ENCODE measurements at places on chromosomes 4 and X.

GRCh38 chr4:10260777-10261176 is 144.2 kb upstream of the WDR1 start:
- no peak for DNase-seq

- no peak for DNase-seq
These were observed 85.1 kb downstream of the CFAP299 start for GRCh38 chr4:80420638-80421037.

DNA sequence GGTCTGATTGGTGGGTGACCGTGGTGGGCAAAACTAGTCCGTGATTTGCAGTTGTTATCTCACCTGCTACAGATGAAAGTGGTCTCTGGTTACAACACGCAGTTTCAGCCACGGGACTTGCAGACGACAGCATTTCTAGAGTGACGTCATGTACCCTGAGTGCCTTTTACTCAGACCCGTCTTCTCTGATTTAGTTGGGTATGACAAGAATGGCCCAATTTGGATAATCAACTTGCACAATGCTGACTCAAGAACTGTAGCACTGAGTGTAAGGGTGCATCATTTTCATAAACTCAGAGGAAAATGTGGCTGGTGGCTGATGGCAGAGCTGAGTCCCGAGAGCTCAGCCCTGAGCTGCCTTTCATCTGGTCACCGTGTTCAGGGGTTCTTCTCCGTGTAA is 281.4 kb upstream of the FRG1 start:
- DNase-seq: no peak

DNA sequence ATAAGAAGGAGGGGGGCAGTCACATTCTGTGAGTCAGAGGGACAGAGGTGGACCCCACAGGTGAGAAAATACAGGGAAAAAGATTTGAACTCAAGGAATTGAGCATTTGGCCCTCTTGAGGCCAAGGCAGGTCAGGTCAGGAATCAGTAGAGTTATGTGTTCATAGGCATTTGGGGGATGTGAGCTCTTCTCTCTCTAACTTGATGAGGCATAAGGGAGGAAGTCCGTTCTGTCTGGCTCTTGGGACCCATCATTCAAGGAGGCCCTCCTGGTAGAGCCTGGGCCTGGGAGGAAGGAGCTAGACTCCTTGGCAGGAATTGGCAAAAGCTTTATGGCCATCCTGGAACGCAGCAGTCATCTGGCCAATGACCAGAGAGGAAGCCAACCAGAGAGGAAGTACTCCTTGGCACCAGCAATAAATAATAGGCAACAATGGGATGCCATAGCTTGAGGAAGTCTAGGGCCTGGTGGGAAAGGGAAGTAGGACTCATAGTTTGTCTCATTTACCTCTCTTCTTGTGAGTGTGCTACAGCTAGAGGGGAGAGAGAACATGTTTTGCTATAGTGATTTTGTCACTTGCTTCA is 53.0 kb downstream of the MSN start:
- DNase-seq: no peak

DNA sequence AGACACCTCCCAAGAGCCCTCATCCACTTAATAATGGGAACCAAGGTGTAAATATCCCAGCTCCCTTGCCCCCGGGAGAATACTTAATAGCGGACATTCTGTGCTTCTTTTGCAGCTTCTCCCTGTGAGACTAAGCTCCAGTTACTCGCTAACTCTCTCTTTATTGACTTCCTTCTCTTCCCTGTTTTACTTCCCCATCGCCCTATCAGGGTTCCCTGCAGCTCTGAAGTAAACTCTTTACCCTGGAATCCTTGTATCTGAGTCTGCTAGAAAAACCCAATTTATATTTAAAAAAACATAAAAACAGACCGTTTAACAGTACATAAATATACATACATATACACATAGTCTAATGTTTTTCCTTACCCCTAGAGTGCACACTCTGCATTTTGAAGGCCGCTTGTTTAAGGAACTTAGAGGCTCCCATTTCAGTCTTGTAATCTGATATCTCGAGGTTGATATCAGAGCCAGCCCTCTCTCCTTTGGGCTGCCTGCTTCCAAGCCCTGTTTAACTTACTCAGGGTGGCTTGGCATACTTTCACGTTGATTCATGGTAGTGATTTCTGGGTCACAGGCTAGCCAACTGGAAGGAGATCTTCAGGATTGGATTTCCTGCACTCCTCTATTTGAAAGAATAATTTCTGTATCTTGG is 177.4 kb upstream of the SCML1 start:
- no peak for DNase-seq

GRCh38 chr4:137310593-137311490 is 221.5 kb downstream of the PCDH18 start:
- DNase-seq: no peak

DNA sequence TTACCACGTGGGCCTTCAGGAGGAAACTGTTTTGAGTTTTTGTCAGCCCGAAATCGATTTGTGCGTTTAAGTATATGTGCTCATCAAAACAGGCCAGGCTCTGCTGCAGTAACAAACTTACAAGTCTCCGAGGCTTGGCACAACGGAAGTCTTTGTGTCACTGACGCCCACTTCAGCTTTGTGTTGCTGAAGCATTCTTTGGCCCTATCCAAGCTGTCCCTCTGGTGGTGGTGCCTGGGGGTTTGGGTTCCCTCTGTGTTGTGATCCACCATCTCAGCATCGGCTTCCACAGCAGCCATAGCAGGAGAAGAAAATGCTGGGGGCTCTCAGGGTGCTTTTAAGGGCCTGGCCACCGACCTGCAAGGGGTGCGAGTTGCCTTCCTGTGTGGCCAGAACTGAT is 176.4 kb downstream of the PTTG2 start:
- DNase-seq: no peak

DNA sequence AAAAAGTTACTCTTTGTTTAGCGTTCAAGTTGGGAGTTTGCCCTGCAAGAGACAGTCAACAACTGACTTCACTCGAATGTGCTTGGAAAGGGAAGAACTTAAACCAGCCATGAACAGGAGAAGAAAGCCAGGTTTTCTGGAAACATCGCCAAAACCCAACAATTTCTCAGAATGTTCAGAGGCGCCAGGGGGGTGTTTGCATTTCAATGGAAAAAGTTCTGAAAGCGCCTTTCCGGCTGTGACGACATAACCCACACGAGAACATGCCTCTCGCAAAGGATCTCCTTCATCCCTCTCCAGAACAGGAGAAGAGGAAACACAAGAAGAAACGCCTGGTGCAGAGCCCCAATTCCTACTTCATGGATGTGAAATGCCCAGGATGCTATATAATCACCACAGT is 78.1 kb upstream of the ADGRA3 start:
- DNase-seq: no peak

DNA sequence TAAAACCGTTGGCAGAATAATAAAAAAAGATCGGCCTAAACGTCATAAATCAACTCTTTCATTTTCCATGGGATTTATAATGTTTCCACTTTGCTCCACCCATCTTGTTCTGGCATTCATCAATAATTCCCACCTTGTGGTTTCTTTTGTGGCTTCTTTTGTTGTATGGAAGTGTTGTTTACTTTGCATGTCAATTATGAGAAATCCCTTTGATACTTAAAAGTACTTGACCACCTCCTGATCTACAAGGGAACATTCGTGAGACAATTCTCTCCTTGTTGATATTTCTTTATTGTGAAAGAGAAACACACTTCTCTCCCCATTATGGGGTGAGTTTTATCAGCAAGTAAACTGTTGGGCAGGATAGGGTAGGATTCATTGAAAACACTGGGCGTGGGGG is 2.8 kb downstream of the AMELX start:
- no peak for DNase-seq

DNA sequence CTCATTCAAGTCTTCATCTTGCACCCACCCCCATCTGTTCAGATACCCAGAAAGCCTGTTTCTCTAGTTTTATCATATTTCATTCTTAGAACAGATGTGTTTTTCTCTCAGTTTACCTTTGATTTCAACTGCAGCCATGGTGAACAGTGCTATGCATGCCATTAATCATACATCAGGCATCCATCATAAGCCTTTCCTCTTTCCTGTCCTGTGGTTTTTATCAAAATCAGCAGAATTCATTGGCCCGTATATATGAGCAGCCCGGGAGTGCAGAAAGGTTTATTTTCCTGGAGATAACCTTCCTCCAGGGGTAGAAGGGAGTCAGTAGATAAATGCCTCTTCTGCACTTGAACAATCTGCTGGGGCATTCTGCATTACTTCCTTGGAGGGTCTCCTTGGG is 65.7 kb downstream of the IL21 start:
- DNase-seq: no peak

DNA sequence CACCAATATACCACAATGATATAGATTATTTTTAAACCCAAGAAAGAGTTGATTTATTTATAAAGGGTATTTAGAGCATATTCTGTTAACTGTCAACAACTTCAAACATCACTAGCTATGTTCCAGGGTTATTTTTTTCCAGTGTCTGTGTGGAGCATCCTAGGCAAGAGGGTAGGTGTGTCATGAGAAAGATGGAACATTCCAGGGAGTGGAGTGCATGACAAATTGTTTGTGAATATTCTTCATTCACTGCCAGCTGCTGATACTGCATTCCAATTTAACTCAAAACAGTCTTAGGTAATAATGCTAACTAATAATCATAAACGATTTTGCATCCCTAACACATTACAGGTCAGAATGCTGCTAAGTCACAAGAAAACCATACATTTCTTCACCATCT is 148.7 kb upstream of the RASGEF1B start:
- no peak for DNase-seq

- no peak for DNase-seq
These were observed 191.2 kb downstream of the IDS start for GRCh38 chrX:149313871-149314371.

DNA sequence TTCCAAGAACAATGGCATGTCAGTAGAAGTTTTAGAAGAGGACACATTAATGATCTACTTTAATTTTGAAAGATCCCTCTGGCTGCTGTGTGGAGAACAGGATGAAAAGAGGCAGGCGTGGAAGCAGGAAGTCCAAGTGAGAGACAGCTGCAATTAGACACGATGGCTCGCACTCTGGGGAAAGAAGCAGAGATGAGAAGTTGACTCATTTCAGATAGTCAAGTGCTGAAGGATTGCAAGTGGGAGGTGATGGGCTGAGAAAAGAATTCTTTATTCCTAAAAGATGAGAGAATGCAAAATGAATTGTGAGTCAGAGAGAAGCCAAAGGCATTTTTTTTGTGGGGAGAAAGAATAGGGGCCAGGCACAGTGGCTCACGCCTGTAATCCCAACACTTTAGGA is 16.5 kb downstream of the RXFP1 start:
- no peak for DNase-seq

GRCh38 chr4:6047130-6047673 is 29.0 kb upstream of the C4orf50 start:
- no peak for DNase-seq

- DNase-seq: no peak
These were observed 487.1 kb downstream of the STPG2 start for GRCh38 chr4:97656044-97656720.

DNA sequence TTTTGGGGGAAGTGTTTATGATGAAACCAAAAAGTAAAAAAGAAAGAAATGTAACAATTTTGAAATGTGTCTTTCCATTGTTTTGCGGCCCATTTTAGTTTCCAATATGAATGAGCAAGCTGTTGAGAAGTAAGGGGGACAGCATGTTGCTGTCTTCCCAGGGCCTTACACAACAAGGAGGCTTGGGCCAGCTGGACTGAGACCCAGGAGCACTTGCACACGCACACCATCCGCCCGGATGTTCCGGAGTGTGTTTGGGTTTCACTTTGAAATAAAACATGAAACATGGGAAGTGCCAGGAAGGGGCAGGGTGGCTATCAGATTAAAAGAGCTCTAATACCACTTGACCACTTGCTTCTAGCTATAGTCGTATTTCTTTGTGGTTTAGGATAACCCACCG is 144.4 kb downstream of the NHS start:
- DNase-seq: no peak

DNA sequence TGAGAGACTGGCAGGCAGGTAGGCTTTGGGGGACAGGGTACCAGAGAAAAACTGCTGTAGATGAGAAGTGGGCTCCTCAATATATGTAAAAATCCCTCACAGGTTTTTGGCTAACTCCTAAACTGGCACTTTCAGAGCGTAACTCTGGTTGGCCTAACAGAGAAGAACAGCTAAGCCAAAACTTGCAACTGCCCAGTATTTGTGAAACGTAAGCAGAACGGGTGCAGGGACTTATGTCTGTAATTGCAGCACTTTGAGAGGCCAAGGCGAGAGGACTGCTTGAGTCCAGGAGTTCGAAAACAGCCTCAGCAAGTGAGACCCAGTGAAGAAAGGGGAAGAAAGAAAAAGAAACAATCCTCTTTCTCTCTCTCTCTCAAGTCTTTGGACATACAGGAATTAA is 25.0 kb downstream of the EIF4E start:
- DNase-seq: no peak

DNA sequence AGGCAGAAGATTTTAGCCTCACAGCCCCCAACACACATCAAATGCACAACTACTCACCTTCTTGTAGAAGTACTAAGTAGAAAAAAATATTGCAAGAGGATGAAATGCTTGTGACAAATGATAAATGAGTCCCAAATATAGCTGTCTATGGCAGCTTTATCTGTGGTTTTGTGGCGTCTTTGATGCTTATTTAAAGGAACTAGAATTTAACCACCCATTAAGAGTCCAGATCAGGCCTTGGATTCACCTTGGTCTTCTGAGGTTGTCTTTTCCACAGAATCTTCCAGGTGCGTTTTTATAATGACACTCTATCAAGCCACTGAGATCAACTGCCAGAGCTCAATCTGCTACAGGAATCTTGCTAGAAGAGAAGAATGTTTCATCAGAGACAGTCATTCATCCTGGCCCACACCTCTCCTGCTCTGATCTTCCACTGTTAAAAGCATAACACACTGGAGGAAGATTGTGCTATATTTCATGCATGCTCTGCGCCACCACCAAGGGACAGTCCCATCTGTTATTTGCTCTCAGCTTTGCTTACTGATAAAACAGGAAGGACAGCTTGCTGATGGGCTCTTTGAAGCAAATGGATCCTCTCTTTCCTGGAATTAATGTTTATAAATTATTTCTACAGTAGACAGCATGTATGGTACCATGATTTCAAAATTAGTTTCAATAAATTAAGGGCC is 144.1 kb downstream of the SLC7A11 start:
- DNase-seq: no peak

DNA sequence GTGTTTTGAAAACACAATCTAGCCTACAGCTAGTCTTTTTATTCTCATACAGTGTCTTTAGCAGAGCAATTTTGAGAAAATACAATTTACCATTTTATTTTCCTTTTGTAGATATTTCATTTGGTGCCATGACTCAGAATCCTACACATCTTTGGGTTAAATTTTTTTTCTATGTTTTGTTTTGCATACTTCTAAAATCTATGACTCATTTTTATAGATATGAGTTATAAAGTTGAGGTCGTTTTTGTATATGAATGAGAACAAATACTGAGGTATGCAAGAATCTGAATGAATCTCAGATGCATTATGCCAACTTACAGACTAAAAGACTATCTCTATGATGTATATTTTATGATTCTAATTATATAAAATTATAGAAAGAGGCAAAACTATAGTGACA is 206.5 kb upstream of the ANXA10 start:
- no peak for DNase-seq

DNA sequence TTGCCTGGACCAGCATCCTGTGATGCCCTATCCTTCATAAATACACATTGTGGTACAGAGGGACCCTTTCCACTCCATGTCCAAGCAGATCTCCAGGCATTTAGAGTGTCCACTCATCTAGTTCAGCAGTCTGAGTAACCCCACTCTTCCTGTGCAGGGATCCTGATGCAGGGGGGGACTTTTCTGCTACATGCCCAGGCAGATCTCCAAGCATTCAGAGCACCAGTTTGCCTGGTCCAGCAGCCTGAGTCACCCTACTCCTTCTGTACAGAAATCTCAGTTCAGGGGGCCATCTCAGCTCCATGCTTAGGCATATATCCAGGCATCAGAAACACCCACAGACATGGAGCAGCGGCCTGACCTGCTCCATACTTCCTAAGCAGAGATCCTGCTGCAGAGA is 1089.8 kb downstream of the FAT4 start:
- DNase-seq: no peak

Measured in stimulated activated CD8-positive, alpha-beta memory T cell treated with anti-CD3 and anti-CD28 coated beads, Interleukin-2, amount 100 ng/mL, for 1 hour (primary cell).